HuH-7.5 (cell line): ENCODE measurements at places on chromosomes 13 and 19.

GRCh38 chr13:70090036-70090723, 17.4 kb upstream of the ATXN8OS start:
- no peak for DNase-seq

DNA sequence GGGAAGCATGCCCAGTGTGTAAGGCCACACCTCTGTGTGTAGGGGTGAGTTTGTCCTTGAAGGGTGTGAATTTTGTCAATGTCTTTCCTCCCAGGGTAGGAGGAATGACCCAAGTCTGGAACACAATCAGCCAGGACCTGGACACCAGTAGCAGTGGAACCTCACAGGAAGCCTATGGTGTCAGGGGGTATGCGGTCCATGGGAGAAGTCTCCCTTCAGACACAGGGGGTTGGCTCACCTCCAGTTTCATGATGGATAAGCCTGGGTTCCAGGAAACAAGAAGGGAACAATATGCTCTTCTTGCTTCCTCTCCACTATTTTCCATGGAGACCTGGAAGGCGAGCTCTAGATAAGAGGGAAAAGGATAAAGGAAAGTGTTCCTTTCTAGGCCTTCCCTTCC, 23.9 kb downstream of the B3GLCT start:
- DNase-seq: no peak

- DNase-seq: no peak
These were observed 24.4 kb upstream of the CSNK1A1L start for GRCh38 chr13:37129866-37130265.

- no peak for DNase-seq
These were observed 1404.8 kb downstream of the SLITRK1 start for GRCh38 chr13:82477436-82477835.
